ENCODE measurements at places on chromosomes 13 and 19.

GRCh38 chr19:6241680-6242377 is 37.9 kb downstream of the MLLT1 start:
- no peak for DNase-seq

GRCh38 chr19:10104665-10105508 is 1.3 kb upstream of the PPAN start:
- no peak for DNase-seq

DNA sequence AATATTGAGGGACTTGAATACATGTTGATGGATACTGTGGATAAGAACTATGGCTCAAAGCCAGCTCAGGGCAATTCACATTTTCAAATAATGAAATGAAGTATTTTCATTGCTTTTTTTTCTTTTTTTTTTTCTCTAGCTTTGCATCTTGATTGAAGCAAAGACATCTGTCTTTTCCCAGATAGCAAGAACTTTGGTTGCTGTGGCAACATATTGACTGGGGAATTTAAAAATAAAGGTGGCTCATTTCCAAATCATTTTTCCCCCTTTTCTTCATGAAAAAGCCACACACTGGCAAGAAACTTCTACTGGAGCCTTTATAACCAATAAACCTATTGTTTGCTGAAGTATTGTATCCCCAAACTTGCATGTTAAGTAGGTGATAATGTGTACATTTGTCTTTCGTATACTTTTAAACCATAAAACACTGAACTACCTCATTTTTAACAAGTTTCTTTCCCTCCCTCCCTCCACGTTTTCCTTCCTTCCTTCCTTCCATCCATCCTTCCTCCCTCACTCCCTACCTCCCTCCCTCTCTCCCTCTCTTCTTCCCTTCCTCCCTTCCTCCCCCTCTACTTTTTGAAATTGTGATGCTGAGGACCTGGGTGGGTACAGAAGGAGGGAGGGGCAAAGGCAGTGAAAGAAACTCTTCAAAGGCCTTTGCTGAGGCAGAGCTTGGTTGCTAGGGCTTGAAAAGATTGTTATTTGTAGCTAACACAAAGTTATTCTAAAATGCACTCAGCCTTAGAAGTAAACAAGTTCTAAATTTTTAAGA is 343.5 kb upstream of the SPRY2 start:
- no peak for DNase-seq

GRCh38 chr19:13955662-13956364 is 3.5 kb downstream of the DCAF15 start:
- DNase-seq: no peak

DNA sequence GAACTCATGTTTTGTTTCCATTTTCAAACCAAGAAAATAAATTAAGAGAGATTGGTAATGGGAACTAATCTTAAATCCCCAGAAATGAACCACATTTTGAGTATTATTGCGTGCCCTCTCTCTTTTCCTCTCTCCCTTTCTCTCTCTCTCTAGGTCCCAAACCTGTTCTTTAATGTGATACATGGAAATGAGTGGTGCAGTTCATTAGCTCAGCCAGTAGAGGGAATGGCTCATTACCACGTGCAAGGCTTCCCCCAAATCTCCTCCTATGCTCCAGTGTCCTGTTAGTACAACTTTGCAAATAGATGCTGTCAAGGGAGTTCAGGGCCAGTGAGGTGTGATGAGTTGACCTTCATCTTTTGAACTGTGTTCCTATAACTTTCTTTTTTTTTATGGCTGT is 178.4 kb downstream of the FGF9 start:
- no peak for DNase-seq

DNA sequence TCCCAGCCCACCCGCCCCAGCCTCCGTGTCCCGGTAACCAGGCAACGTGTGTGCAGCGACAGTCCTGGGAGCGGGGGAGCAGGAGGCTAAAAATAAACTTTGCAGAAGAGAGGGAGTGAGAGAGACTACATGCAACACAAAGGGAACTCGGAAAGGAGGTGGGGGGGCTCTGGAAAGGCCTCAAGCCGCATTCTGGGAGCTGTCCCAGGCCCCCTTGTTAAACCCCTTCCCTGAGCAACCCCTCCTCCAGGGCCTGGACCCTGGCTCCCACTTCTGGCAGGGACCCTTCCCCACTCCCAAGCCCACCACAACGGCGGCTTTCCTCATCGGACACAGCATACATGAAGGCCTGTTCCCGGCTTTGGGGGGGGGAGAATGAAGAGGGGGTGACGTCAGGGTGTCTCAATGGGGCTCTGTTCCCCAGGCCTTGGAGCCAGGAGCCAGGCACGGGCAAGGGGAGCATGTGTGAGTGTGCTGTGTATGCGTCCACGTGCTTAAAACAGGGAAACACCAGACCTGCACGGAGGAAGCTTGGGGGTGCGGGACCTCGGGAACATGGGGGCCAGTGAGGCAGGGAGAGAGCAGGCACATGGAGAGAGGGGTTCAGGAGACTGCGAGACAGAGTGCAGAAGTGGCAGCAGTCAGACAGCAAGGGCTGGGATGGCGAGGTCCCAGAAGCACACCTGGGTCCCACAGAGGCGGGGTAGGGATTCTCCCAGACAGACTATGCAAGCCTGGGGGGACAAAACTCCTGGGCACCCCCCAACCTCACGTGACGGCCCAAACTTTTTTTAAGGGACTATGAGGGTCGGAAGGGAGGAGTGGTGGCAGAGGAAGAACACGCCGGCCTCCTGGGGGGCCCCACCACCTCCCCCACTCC is 2.3 kb downstream of the ERF start:
- DNase-seq: no peak

- DNase-seq: no peak
Observed at GRCh38 chr13:91468301-91468700, 69.9 kb downstream of the GPC5 start.

DNA sequence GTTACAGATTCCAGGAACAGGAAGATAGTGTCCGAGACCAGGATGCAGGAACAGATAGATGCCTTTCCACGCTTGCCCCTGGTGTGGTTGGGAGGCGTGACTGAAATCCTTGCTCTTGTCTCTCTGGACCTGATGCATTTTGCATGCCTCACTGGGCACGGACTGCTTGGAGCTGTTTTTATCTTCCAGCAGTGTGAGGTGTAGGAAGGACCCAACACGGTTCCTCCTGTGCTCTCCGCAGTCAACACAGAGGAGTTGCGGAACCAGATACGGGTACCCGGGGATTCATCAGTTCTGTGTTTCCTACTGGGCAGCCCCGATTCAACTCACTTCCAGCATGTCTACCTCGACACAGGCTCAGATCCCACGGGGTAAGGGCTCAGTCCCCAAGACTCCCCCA is 6.5 kb downstream of the DOT1L start:
- no peak for DNase-seq

GRCh38 chr13:29954082-29955028 is 103.9 kb upstream of the UBL3 start:
- no peak for DNase-seq

DNA sequence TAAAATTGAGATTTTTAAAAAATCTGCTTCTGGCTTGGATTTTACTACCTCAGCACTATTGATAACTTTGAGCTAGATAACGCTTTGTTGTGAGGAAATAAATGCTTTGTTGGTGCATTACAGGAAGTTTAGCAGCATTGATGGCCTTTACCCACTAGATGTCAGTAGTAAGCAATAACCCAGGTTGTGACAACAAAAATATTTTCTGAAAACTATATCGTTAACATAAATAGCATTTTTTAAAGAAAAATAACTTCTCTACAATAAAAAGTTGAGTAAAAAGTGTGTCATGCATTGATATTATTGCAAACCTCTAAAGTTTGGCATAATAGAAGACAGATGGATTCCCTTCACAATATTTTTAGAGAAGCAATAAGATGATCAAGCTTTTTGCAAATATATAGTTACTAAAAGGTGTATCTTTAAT is 1246.5 kb downstream of the UQCRFS1 start:
- no peak for DNase-seq

DNA sequence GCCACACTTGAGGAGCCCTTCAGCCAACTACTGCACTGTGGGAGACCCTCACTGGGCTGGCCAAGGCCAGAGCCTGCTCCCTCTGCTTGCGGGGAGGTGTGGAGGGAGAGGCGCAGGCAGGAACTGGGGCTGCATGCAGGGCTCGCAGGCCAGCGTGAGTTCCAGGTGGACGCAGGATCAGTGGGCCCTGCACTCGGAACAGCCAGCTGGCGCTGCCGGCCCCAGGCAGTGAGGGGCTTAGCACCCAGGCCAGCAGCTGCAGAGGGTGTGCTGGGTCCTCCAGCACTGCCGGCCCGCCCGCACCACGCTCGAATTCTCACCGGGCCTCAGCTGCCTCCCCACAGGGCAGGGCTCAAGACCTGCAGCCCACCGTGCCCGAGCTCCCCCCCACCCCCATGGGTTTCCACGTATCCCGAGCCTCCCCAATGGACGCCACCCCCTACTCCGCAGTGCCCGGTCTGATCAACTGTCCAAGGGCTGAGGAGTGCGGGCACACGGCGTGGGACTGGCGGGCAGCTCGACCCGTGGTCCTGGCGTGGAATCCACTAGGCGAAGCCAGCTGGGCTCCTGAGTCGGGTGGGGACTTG is 1293.8 kb upstream of the PCDH9 start:
- DNase-seq: no peak

- DNase-seq: no peak
Observed at GRCh38 chr13:33571618-33572017, 246.3 kb upstream of the RFC3 start.

DNA sequence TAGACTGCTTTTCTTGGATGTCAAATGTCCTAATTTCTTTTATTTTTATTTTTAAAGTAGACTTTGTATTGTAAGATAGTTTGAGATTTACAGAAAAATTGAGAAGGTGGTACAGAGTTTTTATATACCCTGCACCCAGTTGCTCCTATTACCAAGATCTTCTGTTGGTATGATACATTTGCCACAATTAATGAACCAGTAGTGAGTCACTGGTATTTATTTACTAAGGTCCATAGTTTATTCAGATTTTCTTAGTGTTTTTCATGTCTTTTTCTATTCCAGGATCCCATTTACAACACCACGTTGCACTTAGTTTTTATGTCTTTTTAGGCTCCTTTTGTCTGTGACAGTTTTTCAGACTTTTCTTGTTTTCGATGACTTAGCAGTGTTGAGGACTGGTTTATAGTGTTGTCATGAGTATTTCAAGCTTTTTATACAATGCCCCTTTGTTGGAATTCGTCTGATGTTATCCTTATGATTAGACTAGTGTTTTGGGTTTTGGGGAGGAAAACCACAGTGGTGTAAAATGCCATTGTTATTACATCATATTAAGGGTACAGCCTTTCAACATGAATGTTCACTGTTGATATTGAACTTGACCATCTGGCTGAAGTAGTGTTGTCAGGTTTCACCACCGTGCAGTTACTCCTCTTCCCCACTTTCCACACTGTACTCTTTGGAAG is 35.9 kb downstream of the COG3 start:
- no peak for DNase-seq

DNA sequence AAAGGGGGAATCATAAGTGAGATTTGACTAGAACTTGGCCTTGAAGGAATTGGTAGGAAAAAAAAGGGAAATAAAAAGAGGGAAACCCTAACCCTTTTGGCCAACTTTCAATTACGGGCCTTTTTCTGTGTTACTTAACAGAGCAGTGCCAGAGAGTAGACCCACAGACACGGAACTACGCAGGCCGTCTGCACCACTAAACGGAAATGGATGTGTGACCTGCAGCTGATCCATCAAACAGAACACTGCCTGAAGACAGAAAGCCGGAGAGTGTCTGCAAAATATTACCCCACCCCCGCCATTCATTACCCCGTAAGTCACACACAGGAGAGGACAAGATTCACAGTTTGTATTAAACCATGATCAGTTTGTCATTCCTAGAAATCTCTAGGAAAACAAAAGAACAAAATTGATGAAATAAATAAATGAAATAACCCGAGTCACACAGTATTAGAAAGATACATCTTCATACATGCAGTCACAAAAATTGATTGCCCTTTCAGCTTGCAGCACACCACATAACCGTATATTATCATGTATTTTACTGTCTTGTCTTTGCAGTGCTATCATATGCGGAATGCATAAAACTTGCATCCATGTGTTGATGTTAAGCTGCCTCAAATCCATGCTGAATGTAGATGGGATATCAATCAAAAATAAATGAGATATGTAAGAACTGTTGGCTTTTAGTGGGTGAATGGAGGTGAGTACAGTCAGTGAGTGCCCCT is 424.7 kb downstream of the IRS2 start:
- DNase-seq: no peak

GRCh38 chr13:75372923-75373841 is 108.8 kb downstream of the TBC1D4 start:
- DNase-seq: no peak

DNA sequence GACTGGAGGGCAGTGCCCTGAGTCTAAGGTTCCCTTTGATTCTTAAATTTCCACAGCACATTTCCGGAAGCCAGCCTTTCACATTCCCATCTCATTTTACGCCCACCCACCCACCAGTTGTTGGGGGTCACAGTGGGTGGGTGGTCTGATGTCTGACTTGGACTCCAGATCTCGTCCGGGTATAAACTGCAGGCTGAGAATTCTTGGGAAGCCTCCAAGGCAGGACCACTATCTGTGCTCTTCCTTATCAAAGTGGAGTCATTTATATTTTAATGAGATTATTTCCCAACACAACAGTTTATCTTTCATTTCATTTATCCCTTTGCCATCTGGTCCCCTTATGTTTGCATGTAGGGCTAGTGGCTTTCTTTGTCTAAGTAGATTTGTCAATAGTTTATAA is 3.6 kb upstream of the FAM124A start:
- no peak for DNase-seq

DNA sequence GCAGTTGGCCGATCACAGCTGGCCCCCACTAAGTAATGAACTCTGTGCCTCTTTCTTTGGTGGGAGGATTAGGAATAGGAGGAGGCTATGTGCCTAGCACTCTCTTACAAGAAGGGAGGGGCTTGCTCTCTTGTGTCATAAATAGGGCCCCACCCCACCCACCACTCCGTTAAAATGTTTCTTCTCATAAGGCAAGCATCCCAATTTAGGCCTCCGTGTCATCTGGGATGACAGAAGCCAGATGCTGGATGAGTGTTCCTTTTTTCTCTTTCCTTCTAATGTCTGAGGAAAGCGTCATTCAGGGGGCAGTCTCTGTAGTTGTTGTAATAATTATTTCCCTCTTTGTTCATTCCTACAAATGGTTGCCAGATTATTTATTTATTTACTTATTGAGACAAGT is at the start of gene LIPE:
Gene LIPE, minus strand, starts transcription at position 76 of the 400 bp plus-strand sequence. CDS start 239 bp downstream, outside the sequence.
- no peak for DNase-seq

- DNase-seq: peak; percentile 78
Observed at GRCh38 chr19:2618611-2619010, 83.9 kb downstream of the GNG7 start.

DNA sequence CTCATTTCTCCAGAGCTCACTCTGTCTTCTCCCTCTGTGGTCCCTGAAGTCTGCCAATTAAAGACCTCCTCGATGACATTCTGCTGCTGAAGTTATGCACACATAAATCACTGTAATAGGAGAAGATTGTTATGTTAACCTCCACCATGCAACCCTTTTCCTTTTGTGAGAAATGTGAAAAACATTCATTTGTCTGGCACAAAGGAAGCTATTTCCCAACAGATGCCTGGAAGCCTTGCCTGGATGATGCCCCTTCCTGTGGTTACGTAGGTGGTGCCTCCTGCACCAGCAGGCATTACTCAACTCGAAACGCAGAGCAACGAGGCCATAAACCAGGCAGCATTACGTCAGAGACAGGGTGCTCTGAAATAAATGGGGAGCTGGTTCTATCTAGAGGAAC is 327.4 kb upstream of the ZNF507 start:
- DNase-seq: no peak

- no peak for DNase-seq
Observed at GRCh38 chr13:79725841-79726240, 244.9 kb downstream of the NDFIP2 start.

Data from H54 (cell line).